CD4-positive, alpha-beta T cell treated with Interleukin-15 for 4 hours (primary cell): ENCODE measurements at places on chromosomes 7 and 10.

DNA sequence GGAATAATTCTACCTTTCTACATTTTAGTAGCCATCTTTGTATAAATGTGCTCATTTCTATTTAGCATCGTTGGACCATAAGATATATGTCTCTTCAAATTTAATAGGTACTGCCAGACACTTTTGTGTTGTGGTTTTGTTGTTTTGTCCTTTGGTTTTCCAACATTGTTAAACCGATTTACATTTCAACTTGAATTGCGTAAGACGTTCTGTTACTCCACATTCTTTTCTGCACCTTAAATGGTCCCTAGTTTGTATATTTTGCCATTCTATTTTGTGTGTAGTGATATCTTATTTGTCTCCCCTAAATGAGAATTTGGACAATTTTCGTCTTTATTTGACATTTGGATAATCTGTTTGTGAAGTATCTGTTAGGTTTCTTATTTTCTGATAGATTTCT, 1015.6 kb downstream of the NRG3 start:
- DNase-seq = no peak

DNA sequence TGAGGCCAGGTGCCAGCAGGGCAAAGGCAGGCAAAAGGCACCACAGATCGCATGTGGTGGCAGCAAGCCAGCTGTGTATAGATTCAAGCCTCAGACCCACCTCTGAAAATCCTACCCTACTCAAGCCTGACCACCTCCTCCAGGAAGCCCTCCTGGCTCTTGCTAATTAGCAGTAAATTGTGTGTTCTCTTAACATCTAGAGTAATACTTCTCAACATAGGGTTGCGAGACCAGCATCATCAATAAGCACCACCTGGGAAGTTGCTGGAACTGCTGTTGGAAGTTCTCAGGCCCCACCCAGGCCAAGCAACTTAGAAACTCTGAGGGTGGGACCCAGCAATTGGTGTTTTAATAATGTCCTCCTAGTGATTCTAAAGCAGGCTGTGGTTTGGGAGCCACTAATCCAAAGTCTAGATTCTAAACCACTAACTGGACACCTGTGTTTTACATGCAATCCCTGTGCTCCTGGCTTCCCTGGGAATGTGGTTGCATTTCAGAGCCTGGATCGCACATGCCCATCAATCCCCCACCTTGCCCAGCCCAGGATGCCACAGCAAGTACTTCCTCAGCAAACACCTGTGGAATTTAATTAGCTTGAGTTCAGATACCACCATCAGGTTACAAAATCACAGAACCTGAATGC, 46.2 kb downstream of the KCNMA1 start:
- DNase-seq = no peak

DNA sequence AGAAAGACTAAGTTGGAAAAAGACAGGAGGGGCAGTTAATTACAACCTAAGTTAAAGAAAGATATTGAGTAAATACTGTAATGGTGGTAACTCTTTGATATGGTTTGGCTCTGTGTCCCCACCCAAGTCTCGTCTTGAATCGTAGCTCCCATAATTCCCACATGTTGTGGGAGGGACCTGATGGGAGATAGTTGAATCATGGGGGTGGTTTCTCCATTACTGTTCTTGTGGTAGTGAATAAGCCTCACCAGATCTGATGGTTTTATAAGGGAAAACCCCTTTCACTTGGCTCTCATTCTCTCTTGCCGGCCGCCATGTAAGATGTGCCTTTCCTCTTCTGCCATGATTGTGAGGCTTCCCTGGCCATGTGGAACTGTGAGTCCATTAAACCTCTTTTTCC, 143.8 kb downstream of the GRK5 start:
- no peak for DNase-seq

DNA sequence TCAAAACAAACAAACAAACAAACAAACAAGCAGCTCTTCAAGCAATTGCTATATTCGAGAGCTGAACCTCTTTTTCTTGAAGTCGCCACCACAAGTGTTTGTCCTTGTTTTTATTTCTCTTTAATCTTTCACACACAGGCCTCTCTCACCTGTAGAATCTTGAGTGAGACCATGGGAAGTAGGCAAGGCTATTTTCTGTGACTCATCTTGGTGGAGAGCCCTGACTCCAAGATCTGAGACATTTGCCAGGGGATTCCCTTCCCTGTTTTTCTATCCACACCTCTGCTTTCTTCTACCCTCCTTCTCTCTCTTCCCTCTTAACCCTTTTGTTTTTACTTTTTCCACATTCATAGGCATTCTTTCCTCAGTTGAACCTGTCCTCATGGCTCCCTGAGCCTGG, 8.0 kb upstream of the TAS2R60 start:
- no peak for DNase-seq

GRCh38 chr10:99531696-99532593, 797 bp upstream of the NKX2-3 start:
- no peak for DNase-seq

DNA sequence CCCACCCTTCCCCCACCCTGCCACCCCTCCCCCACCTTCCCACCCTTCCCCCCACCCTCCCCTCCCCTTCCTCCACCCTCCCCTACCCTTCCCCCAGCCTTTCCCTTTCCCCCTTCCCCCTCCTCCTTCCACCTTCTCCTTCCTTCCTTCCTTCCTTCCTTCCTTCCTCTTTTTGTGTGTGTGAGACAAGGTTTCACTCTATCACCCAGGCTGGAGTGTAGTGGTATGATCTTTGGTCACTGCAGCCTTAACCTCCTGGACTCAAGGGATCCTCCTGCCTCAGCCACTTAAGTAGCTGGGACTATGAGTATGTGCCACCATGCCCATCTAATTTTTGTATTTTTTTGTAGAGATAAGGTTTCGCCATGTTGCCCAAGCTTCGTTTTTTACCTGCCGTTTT, 35.2 kb downstream of the CYP17A1 start:
- no peak for DNase-seq

GRCh38 chr7:142511801-142512200, 237.5 kb upstream of the PRSS1 start:
- no peak for DNase-seq
